ENCODE measurements at places on chromosomes 4 and X.

- no peak for DNase-seq
Measured at GRCh38 chr4:137572163-137572562, 39.9 kb upstream of the PCDH18 start.

DNA sequence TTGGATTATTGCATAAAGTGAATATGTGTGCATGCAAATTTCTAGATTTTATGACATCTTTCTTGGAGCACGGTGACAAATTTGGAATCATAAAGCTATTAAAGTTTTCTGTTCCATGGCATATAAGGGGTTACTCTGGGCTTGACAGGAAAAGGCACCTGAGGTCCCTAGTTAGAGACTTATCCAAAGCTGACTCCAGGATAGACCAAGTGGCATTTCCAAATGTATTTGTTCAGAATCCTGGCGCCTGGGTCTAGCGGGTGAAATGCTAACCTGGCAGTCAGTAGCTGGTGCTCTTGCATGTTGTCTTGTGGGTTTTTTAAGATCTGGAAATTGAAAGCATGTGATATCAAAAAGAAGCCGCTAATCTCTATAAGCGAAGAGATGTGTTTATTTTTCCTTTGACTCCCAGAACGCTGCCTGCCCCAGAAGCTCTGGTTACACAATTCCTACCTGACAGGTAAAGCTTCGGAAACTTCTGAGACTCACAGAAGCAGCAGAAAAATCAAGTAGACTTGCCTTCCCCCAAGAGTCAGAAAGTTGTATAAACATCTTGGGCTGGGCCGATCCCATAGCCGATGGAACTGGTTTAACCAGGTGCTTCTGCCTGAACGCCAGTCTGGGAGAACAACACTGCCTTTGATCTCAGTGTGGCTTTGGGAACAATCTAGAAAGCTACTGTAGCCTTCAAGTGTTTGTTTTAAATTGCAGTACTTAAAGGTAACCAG lies 12.9 kb upstream of the ZCCHC4 start:
- no peak for DNase-seq

- no peak for DNase-seq
Measured at GRCh38 chr4:159881158-159881557, 778.3 kb downstream of the RAPGEF2 start.

GRCh38 chrX:789096-789495 lies 158.5 kb downstream of the SHOX start:
- DNase-seq, result no peak

DNA sequence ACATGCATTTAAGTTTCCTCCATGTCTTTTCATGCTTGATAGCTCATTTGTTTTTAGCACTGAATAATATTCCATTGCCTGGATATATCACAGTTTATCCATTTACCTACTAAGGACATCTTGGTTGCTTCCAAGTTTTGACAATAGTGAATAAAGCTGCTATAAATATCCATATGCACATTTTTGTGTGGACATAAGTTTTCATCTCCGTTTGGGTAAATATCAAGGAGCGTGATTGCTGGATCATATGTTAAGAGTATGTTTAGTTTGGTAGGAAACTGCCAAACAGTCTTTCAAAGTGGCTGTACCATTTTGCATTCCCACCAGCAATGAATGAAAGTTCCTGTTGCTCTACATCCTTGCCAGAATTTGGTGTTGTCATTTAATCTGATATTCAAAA lies 172.5 kb downstream of the DHX15 start:
- DNase-seq, result no peak

DNA sequence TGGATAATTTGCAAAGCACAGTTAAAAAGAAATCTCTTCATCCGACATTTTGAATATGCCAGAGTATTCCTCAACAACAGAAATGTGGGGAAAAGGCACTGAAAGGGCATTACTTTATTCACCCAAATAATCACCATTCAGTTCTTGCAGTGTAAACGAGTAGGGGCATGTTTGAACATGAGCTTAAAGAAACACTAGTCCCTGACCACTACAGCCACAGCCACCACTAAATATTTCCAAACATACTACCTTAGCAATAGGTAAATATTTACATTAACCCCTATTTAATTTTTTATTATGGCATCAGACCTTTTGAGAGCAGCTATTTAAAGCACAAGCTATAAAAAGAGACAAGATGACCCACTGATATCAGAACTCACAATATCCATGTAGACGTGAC lies 27.6 kb downstream of the MCF2 start:
- no peak for DNase-seq

GRCh38 chr4:97836662-97837061 lies 306.6 kb downstream of the STPG2 start:
- DNase-seq, result no peak

DNA sequence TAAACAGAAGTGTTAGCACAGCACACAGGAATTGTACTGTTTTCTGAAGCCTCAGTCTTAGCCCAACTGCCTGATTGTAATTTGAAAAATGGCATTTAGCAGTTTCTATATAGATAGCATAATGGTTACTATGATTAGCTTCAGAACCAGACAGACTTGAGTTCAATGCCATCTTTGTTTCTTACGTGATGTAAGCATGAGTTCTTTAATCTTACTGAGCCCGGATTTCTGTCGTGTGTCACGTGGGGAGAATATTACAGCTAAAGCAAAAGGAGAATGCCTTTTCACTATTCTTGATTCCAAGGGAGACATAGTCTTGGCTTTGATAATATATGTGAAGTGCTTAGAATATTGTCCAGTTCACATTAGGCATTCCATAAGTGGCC lies 407.3 kb downstream of the STIM2 start:
- no peak for DNase-seq

GRCh38 chrX:150903110-150903508 lies 4.6 kb upstream of the CD99L2 start:
- no peak for DNase-seq

DNA sequence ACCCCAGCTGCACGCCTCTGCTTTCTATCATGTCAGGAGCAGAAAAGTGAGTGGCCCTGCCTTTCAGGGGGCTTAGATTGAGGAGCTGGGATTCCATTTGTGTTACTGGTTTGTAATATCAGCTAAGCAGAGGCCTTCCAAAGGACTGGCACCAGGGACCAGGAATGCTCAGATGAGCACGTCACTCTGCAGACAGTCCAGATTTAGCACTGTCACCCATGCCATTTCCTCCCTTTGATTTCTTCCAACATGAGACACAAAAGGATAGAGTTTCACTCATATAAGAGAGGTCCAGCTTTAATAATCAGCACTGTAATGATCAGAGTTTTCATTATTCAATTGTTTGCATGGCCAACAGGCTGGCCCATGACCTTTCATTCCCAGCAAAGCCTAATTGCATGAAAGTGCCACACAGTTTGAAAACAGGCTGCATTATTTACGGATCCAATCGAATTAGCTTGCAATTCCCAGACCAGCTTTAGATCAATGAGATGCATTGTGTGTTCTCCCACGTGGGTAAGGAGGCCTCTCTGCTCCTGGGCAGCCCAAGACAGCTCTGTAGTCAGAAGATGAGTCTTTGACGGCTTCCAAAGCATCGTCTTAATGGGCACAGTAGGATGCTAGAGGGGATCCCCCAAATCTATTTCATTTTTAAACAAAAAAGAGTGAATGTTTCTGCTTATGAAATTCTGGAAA lies 9.8 kb upstream of the SLC2A9 start:
- DNase-seq, result no peak

- peak; percentile 10 for DNase-seq
Measured at GRCh38 chr4:145484225-145484846, 2.7 kb downstream of the SMAD1 start.

DNA sequence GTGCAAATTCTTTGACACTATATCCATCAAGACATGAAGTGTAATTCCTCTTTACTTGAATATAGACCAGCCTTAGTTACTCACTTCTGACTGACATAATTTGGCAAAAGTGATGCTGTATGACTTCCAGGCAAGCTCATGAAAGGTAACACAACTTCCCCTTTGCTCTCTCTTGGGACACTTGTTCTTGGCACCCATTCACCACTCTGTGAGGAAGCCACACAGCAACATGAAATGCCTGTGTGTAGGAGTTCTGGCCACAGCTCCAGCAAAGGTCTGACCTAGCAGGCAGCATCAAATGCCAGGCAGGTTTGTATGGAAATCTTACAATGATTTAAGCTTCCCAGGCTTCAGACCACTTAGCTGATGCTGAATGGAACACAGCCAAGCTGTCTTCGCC lies 280.3 kb downstream of the PDHA2 start:
- DNase-seq, result no peak
